Ascending aorta (tissue), 2 donors: ENCODE measurements at places on chromosomes 13 and 19.

DNA sequence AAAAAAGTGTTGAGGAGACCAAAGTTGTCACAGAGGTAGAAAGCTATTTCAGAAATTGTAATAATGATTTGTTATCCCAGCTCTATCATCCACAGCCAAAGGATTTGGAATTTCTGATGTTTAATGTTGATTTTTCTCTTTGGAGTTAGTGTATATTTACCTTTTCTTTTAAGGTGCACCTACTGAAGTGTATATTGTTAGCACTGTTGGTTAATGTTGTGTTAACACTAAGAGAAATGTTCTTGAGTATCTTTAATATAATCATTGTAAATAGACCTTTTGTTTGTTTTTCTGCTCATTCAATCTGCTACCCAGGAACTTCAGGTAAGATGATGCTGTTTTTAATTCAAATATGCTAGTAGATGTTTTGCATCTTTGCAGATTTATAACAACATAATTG is 57.5 kb downstream of the ZAR1L start:
- DNase-seq, result no peak

GRCh38 chr13:25286308-25286968 is 850 bp downstream of the MTMR6 start:
- DNase-seq, result no peak

DNA sequence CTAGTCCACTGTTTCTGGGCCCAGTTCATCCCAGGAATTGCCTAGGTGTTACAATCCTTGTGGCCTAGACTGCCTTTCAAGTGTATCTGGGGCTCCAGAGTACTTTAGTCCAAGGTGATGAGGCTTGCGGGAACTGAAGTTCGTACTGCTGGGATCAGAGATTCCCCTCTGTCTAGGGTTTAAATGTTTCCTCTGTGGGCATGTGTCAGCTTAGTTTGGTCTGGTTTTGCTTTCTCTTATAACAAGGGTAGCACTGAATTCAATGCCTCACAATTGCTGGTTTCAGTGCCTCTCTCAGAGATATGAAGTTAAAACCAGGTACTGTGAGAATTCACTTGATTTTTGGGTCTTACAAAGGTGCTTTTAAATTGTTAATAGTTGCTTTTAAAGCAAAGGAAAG is 30.8 kb downstream of the RGCC start:
- no peak for DNase-seq

- DNase-seq, result no peak
These were observed 25.3 kb downstream of the TM9SF2 start for GRCh38 chr13:99526549-99526948.

GRCh38 chr13:35984287-35984686 is 146.9 kb downstream of the DCLK1 start:
- DNase-seq, result no peak
